Regular cardiac myocyte (primary cell): ENCODE measurements at places on chromosomes 4 and X. TPM values are rescaled to one million over a fixed set of nuclear protein-coding genes. Genes with fewer than 3 reads are reported as not detected.

Gene MAMLD1
- total RNA-seq = 0.56 and 0.58 TPM in 2 replicates

Gene DCX
- not detected in 2 replicates for total RNA-seq

Gene SPCS3
- 121 and 212 TPM in 2 replicates for total RNA-seq

Gene ARHGAP24
- 42.6 and 47.4 TPM in 2 replicates for total RNA-seq

Gene NXF2B
- not detected in 2 replicates for total RNA-seq

Gene HTR2C
- not detected in 2 replicates for total RNA-seq

Gene CSN1S1
- not detected in 2 replicates for total RNA-seq

Gene RNF150
- total RNA-seq = 0.38 and 1.7 TPM in 2 replicates

Gene PSAPL1
- total RNA-seq = not detected in 2 replicates

Gene CXXC4
- total RNA-seq = under 0.01 TPM in 2 replicates

Gene SFRP2
- total RNA-seq = not detected in 2 replicates

Gene SPIN4
- total RNA-seq = 2.5 and 8.4 TPM in 2 replicates

Gene MAGEA10
- total RNA-seq = not detected in 2 replicates

Gene TKTL2
- total RNA-seq = not detected in 2 replicates

Gene MAGIX
- total RNA-seq = 1.7 and 2.5 TPM in 2 replicates

Gene DDX53
- not detected in 2 replicates for total RNA-seq

Gene FOXR2
- total RNA-seq = not detected in 2 replicates
